Stimulated activated CD4-positive, alpha-beta T cell treated with anti-CD3 and anti-CD28 coated beads, Interleukin-1b, Interleukin-23, amount 100 ng/mL, for 1 hour (primary cell): ENCODE measurements at places on chromosomes 13 and 19.

DNA sequence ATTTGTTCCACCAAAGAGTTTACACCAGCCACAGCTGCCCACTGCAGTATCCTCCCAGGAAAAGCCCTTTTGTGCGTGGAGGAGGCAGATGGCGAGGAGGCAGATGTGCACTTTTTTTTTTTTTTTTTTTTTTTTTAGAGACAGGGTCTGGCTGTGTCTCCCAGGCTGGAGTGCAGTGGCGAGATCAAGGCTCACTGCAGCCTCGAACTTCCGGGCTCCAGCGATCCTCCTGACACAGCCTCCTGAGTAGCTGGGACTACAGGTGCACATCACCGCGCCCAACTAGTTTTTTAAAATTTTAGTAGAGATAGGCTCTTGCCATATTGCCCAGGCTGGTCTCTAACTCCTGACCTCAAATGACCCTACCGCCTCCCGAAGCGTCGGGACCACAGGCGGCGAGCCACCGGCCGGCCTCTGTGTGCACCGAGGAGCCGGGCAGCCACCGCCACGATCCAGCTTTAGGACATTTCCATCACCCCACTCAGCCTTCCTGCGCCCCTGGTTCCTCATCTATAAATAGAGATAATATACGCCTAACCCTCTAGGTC is 563 bp upstream of the PDCD5 start:
- no peak for DNase-seq

DNA sequence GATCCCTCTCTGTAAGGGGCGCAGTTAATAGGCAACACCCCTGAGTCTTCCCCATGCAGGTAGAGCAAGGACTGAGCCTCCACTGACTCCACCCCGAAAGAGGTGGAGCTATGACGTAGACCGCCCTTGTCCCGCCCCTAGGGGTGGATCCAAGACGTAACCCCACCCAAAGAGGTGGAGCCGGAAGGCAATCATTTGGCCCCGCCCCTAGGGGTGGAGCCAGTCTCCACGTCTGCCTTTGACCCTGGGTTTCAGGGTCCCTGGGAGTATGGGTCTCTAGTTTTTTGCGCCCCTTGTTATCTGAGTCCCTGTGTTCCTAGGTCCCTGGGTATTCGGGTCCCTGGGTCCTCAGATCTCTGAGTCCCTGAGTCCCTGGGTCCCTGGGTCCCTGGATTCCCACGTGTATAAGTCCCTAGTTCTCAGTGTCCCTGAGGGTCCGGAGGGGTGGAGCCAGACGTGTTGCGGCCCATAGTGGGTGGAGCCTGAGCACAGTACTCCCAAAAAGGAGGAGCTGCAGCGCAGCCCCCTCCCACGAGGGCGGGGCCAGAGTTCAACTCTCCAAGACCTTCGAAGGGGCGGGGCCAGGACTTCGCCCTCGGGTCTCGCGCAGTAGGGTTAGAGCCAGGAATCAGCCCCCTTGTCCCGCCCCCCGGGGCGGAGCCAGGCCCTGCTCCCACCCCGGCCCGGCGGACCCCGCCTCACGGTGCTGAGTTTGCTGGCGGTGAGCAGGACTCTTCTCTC is 5.3 kb downstream of the DENND1C start:
- DNase-seq = no peak

- no peak for DNase-seq
These were observed 1.9 kb downstream of the OCEL1 start for GRCh38 chr19:17227798-17228367.

DNA sequence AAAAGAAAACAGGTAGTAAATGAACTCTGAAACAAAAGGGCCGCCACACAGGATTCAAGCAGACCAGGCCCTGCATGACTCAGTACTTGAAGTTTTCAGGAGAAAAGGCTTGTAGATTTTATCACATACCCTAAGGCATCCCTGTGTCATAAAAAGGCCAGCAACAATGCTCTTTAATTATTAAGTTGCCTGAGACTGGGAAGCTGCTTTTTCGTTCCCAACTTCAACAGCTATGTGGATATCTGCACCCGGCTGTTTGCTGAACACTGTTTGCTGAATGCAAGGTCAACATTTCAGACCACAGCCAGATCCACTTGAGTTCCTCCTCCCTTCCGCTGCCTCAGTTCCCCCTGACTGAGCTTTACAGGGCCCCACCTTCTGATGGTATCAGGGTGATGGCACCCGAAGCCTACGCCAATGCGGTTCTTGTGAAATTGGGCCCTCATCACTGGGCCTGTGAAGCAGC is 6.1 kb upstream of the ECH1 start:
- no peak for DNase-seq
